ENCODE measurements at places on chromosomes 2 and 18.
A peak's percentile ranks its signal among the peaks of the same experiment; 100 is the strongest.

- no peak for DNase-seq
Measured at GRCh38 chr2:18132697-18133096, 254.2 kb downstream of the KCNS3 start.

- DNase-seq, result no peak
Measured at GRCh38 chr2:67260343-67261277, 136.5 kb upstream of the ETAA1 start.

GRCh38 chr2:133109772-133110171, 439.8 kb upstream of the LYPD1 start:
- no peak for DNase-seq

DNA sequence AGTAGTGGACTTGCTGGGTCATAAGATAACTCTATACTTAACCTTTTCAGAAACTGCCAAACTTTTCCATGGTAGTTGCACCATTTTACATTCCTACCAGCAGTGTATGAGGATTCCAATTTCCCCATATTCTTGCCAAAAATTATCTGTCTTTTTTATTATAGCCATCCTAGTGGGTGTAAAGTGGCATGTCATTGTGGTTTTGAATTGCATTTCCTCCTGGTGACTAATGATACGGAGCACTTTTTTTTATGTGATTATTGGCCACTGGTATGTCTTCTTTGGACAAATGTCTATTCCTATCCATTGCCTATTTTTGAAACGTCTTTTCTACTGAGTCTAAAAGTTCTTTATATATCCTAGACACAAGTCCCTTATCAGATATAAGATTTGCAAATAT, 44.3 kb downstream of the CACNB4 start:
- no peak for DNase-seq

GRCh38 chr2:200443916-200444315, 66.0 kb downstream of the KCTD18 start:
- DNase-seq, result no peak

DNA sequence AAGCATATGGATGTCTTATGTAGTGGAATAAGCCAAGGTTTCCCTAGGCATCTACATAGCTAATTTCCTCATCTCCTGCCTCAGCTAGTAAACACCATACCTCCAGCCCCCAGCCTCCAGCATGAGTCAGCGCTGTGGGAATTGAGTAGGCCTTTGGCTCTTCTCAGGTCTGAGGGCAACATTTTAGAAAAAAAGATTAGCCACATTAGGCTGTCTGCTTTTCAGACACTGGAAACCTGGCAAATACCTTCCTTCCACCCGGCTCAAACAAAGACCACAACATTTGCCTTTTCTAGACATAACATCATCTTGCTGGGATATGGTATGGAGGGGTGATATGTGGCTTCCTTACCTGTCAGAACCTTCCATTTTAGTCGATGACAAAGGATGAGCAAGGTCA, 6.1 kb upstream of the CCDC195 start:
- DNase-seq, result no peak

- DNase-seq, result no peak
Measured at GRCh38 chr2:67471681-67472080, 74.5 kb downstream of the ETAA1 start.

DNA sequence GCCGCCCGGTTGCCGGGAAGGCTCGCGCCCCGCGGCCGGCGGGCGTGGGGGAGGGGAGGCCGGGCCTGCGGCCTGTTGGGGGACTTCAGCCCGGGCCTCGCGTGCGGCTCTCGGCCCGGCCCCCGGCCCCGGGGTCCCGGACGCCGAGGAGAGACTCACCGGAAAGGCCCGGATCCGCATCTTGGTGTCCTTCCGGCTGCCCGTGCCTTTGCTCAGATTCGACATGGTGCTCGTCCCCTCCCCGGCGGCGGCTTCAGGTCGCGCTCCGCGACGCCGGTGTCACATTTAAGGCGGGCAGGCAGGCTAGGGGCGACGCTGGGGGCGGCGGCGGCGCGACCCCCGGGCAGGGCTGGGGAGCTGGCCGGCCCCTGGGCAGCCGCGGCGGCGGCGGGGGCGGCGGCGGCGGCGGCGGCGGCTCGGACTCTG, 365 bp downstream of the CUL3 start:
- peak; percentile 52 for DNase-seq

- DNase-seq, result no peak
Measured at GRCh38 chr18:13544953-13545352, 181.4 kb downstream of the FAM210A start.

DNA sequence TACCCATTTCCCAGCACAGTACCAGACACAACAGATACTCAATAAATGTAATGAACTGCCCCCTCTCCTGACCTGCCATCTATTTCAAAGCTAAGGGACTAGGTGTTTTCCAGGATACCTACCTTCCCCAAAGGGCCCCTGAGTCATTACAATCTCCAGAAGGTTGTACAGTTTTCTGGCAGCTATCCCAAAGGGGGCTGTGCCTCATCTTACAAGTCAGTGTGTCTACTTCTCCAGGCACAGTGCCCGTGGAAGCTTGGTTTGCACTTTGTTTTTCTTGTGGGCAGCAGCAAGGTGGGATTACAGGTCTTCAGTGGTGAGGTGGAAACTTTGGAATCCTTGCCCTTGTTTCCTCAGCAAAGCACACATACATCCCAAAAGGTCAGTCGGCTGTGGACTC, 62.8 kb upstream of the CYP26B1 start:
- DNase-seq, result no peak

DNA sequence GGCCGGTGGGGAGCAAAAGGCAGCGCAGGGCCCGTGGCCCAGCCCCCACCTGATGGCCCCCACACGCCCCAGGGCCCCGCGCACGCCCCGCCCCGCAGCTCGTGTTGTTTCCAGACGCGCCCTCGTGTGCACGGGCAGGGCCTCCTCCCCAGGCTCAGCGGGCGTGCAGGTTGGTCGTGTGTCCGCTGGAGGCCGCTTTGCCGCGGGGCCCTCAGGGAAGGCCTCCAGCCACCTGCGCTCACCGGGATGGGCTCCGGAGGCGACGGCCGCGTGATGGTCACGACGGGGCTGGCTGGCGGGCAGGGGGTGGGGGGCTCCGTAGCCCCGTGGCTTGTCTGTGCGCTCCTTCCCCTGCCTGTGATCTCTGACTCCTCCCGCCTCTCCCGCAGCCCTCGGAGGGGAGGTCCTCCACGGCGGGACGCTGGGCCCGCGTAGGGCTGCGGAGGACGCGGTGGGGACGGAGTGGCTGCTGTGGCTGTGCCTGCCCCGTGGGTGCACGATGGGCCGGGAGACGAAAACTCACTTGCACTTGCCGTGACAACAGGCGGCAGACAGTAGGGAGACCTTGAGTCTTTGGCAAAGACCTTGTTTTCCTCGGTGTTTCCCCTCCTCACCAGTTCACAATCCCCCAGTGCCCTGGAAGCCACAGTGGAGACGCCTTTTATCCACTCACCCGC, 67.1 kb downstream of the RTP5 start:
- no peak for DNase-seq

GRCh38 chr2:37919631-37920032, 5.5 kb upstream of the RMDN2 start:
- no peak for DNase-seq

DNA sequence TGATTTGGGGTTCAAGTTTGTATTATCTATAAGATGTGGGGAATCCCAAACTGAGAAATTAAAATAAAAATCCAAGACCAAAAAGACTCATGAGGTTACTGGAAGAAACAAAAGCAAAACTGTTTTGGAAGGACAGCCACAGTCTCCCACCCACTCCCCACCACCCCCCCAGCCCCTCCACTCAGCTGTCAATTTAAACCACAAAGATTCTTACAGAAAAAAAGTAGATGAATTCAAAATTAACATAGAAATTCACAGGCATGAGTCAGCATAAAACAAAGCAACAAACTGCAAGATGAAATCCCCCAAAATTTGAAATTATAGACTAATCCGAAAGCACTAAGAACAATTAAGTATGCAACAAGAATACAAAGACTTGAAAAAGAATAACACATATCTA, 12.1 kb downstream of the MAP4K3 start:
- no peak for DNase-seq

GRCh38 chr2:13542642-13543041, 825.9 kb downstream of the TRIB2 start:
- DNase-seq, result no peak

- DNase-seq, result no peak
Measured at GRCh38 chr2:205054789-205055188, 509.5 kb downstream of the PARD3B start.

DNA sequence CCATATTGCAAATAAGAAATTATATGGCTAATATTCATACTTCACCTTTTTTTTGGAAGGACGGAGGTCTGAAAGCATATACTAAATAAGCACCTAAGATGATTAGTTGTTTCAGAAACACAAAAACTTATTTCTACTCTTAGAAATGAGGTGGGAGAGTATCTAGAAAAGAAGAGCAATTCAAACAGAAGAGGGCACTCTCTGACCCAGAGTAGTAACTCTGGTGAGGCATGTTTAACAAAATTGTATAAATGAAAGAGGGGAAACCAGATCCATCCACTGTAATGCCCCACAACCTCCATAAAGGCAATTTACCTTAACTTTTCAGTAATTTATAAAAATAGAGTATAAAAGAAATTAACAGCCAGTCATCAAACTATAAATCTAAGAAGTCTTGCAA, 669.6 kb upstream of the VRK2 start:
- DNase-seq, result no peak
